Effector CD8-positive, alpha-beta T cell (primary cell): ENCODE measurements at places on chromosomes 2 and 18.

GRCh38 chr18:55338978-55339650 is 248.9 kb downstream of the TCF4 start:
- no peak for DNase-seq

DNA sequence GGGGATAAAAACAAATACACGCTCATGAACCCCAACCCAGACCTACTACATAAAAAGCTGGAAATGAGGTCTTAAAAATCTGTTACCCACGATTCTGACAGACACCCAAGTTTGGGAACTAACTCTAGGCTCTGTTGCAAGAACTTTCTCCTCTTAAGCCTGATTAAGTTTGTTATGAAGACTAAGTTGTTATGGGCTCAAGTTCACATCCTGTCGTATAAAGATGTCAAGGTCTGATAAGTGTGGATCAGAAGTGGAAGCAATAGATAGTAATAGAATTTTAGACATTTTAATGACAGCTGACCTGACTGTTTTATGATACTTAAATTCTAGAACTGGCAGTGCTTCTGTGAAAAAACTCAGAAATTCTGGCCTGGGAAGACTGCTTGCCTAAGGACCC is 43.2 kb downstream of the LPIN2 start:
- DNase-seq: no peak

- DNase-seq: no peak
Observed at GRCh38 chr2:165886487-165887146, 67.0 kb downstream of the TTC21B start.

DNA sequence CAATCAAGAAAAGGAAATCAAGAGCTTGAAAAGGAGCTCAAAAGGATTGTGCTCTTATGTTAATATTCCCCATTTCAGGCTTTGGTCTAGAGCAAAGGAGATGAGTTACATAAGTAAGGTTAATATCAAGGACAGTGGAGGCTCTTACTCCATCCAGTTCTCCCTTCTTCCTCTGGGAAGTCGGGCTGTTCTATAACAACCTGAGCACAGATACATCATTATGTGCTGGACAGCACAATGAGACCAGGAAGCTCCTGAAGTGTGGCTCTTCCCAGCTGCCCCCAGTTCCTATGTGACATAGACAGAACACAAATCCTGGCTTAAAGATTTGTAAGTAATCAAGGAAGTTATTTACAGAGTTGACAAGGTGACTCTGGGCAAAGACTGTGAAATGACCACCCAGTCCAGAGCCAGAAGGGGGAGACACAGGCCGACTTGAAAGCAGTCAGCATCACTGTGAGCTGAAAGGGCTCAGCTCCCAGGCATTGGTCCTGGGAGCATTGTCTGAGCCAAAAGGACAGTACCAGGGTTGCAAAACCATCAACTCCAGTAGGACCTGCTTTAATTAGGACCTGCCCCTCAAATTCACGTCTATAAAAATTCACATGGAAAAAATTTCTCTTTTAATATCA is 917.6 kb upstream of the ACVR2A start:
- no peak for DNase-seq
